Activated CD8-positive, alpha-beta memory T cell treated with anti-CD3 and anti-CD28 coated beads for 1 hour (primary cell): ENCODE measurements at places on chromosomes 1 and 21.

GRCh38 chr1:86192417-86192816 is 35.8 kb upstream of the COL24A1 start:
- no peak for DNase-seq

- DNase-seq: no peak
Measured at GRCh38 chr1:231735411-231735810, 108.8 kb downstream of the DISC1 start.

- no peak for DNase-seq
Measured at GRCh38 chr1:36458910-36459309, 5.3 kb downstream of the MRPS15 start.

GRCh38 chr1:220991959-220992704 is 112.9 kb downstream of the HLX start:
- no peak for DNase-seq

DNA sequence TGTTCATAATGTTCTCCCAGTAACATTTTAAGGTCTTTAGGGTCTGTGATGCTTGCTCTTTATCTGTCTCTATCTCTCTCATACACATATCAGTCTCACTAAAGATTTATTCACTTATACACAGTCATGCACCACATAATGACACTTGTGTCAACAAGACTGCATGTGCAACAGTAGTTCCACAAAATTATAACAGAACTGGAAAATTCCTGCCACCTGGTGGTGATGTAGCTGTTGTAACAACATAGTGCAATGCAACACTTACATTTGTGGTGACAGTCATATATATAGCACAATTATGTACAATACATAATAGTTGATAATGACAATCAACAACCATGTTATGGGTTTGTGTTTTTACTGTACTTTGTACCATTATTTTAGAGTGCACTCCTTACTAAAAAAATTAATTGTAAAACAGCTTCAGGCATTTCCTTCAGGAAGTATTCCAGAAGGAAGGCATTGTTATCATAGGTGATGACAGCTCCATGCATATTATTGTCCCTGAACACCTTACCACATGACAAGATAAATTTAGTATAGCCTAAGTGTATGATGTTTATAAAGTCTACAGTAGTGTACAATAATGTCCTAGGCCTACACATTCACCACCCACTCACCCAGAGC is 8.1 kb downstream of the TDRD5 start:
- no peak for DNase-seq

GRCh38 chr1:174217787-174218574 is 58.7 kb downstream of the RABGAP1L start:
- no peak for DNase-seq

- DNase-seq: no peak
Measured at GRCh38 chr1:43349594-43350306, 9.0 kb upstream of the CDC20 start.

- DNase-seq: no peak
Measured at GRCh38 chr1:155127105-155127966, at the start of gene EFNA1. EFNA1 (plus strand) TSS chr1:155127876; CDS start chr1:155127978, 102 bp downstream.

DNA sequence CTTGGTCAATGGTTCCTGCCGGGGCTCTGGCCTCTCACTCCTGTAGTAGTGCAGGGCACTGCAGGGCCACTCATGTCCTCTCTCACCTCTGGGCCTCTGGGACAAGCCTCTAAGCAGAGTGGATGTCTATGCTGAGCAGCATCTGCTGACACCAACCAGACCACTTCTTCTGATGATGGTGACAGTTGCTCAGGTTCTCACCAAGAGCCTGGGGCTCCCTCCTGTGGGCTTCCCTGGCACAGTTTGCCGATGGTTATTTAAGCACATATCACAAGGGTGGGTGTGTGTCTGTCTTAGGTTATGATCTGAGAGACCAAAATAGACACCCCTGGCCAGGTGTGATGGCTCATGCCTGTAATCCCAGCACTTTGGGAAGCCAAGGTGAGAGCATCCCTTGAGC is 17.4 kb upstream of the GPR137B start:
- DNase-seq: no peak

DNA sequence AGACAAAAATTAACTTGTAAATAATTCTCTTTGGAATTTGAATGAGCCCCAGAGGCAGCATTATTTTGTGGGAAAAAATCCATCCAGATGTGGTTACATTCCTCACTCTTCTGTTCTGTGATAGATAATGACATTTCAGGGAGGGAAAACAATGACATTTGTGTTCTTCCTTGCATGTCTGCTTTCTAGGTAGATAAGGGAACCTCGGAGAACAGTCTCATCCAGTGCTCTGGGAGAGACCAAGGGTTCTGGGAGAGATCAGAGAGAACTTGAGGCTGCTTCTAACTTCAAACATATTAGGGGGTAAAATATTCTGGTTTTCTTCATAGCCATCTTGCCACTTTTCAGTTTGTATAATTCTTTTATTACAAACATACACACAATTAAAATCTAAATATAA is 269.2 kb downstream of the NEGR1 start:
- no peak for DNase-seq

- DNase-seq: no peak
Measured at GRCh38 chr1:84582802-84583587, 8.8 kb upstream of the CTBS start.

GRCh38 chr1:177423090-177423489 is 252.3 kb downstream of the BRINP2 start:
- DNase-seq: no peak
